Skin of body (tissue), 3 donors: ENCODE measurements at places on chromosomes 6 and 20. TPM values are rescaled to one million over a fixed set of nuclear protein-coding genes. Genes with fewer than 3 reads are reported as not detected.

DNA sequence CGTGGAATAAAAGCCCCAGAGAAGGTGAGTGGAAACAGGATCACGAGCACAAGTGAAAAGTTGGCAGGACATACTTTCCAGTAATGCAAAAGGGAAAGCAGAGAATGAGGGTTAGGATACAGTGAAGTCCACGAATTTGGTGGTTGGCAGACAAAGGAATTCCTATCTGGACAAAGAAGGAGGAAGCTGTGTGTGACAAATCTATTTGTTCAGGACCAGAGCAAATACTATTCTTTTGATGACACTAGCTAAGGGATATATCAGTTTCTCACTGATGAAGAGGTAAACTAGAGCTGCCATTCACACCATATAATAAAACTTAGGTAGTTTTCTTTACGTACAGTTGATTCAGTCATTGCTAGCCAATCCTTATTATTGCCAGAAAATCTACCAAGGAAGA is 156.8 kb upstream of the GRIK2 start:
- DNase-seq = no peak

- no peak for DNase-seq
Measured at GRCh38 chr6:88302769-88303225, 136.7 kb upstream of the CNR1 start.

Gene ARFGEF2
- 28.4 TPM for total RNA-seq

Gene CD40
- total RNA-seq = 4.1 TPM

Gene TBP
- total RNA-seq = 10.2 TPM

- no peak for DNase-seq
Measured at GRCh38 chr6:107533415-107534059, 43.6 kb downstream of the SOBP start.

DNA sequence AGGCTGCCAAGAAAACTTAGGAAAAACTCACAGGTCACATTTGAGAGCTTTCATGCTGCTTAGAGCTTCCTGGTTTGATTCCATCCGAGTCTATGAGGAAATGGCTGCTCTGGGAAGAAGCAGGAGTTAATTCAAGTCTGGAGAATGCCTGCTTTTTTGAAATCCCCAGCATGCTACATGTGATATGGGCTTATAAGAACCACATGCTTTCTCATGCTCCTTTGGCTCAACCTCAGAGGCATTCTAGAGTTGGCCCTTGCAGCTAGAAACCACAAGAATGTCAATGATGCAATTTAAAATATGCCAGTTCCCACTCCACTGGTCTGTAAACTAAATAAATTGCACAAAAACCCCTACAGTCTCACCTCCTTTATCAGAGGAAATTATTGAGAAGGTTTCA is 142.9 kb upstream of the OLIG3 start:
- DNase-seq = peak; percentile 86

- DNase-seq = no peak
Measured at GRCh38 chr6:108157981-108158525, 7.8 kb upstream of the NR2E1 start.

- DNase-seq = no peak
Measured at GRCh38 chr6:153090241-153090930, 40.7 kb downstream of the RGS17 start.

Gene SLC18B1
- 15.7 TPM for total RNA-seq

Gene NNAT
- total RNA-seq = 22.0 TPM
